Mesenteric fat pad (tissue), 1 donor: ENCODE measurements at places on chromosomes 7 and 10. TPM values are rescaled to one million over a fixed set of nuclear protein-coding genes. Genes with fewer than 3 reads are reported as not detected.

The HABP2 gene
- total RNA-seq = not detected

The NFE2L3 gene
- 2.7 TPM for total RNA-seq

The PDZD7 gene
- 0.55 TPM for total RNA-seq

The SNX10 gene
- 52.8 TPM for total RNA-seq

The VWC2 gene
- total RNA-seq = not detected

The ACSM6 gene
- total RNA-seq = not detected

The DOCK4 gene
- 40.9 TPM for total RNA-seq

The MRLN gene
- total RNA-seq = not detected

The FAM24B gene
- total RNA-seq = 0.67 TPM

The GPR15LG gene
- total RNA-seq = not detected

The ELMO1 gene
- 48.9 TPM for total RNA-seq

The COL1A2 gene
- total RNA-seq = 401 TPM

The MRPS16 gene
- 91.7 TPM for total RNA-seq

The CALHM1 gene
- total RNA-seq = not detected

The FAS gene
- total RNA-seq = 10.4 TPM

The SPDYE6 gene
- total RNA-seq = not detected

The RADIL gene
- total RNA-seq = 6.1 TPM

The NKX2-3 gene
- 2.8 TPM for total RNA-seq

The CLCN1 gene
- total RNA-seq = 0.22 TPM

The ASAH2 gene
- total RNA-seq = 2.4 TPM
